Activated CD4-positive, alpha-beta T cell treated with anti-CD3 and anti-CD28 coated beads for 4 hours (primary cell): ENCODE measurements at places on chromosomes 5 and 9.

DNA sequence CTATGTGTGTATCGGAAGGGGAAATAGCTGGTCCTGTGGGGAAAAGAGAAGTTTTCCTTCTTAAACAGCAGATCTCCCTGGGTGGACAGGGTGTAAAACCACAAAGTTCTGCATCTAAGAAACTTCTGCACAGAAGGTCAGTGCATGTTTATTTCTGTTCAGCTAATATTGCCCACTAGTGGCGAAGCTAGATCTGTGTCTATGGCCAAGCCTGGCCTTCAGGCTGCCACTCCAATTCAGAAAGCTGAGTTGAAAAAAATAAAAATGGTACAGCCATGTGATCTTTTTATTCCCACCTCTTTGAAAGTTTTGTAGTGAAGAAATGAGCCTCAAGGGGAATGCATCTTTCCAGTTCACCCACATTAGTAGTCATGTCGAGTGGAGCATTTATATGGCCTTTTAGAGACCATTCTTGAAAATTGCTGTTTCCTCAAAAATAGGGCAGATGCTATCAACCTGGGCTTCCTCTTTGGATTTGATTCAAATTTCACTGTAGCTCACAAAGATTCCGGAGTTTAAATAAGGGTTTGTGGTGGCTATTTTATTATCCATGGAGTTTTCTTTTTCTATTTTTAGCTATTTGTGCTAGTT lies 488.0 kb downstream of the PRELID2 start:
- DNase-seq, result no peak

DNA sequence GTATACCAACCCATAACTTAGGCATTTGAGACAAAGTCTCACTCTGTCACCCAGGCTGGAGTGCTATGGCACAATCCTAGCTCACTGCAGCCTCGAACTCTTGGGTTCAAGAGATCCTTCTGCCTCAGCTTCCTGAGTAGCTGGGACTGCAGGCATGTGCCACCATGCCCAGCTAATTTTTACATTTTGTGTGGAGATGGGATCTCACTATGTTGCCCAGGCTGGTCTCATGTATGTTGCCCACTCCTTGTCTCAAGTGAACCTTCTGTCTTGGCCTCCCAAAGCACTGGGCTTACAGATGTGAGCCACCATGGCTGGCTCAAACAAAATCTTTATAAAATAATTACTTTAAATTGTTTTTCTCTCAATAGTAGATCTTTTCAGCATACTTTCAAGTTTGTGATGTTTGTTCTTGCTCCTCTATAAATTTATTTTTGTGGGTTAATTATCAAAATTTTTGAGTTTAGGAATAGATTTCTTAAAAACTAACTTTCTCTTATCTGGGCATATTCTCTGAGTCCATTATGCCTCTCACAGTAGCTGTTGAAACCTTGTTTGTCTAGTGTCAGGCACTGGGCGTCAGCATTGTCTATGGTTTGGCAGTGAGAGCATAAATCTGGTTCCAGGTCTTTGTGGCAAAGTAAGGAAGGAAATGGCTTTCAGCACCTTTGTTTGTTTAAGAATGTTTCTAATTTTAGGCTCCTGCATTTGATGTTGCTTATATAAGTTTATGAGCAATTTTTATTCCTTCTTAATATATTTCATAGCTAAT lies 38.7 kb downstream of the NLN start:
- DNase-seq, result peak; percentile 54

DNA sequence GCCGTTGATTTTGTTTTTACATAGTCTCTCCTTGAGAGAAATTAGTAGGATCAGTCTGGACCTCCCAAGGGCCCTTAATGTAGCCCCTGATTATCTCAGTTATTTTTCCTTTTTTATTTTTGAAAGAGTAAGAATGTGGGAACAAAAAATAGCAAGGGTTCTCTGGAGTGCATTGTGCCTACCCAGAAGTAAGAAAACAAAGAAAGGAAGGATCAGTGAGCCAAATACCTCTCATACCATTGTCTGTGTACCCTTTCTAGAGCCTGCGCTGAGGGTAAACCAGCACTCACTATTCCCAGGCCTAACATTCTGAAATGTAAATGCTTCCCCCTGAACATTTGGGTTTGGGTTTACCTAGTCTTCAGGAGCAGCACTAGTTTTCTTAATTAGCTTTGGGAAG lies 213.0 kb upstream of the TARS1 start:
- no peak for DNase-seq

DNA sequence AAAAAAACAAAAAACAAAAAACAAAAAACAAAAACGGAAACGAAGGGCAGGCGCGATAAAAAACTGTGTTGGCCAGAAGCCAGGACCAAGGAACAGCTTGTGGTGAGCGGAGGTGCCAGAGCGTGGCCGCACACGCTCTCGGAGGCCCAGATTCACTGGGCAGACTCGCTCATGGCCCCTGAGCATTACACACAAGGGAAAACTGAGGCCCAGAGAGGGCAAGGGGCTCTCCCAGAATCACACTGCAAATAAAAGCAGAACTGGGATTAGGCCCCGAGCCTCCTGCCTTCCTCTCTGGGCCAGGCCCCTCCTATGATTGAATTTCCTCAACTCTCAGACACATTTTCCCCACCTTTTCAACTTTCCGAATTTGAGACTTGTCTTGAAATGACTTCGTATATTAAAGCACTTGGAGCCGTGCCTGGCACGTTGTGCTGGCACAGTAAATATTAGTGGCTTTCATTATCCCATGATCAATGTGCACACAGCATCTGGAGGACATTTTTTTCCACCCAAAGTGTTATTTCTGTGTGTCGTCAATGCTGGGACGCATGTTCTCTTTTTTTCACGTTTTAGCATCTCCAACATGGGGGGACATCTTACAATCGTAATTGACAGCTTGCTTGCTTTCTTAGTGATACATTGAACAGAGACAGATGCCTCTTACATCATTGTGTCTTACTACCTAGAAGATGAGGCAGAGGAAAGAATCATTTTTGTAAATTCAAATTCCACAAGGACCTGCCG lies 7.4 kb downstream of the FIBCD1 start:
- no peak for DNase-seq

DNA sequence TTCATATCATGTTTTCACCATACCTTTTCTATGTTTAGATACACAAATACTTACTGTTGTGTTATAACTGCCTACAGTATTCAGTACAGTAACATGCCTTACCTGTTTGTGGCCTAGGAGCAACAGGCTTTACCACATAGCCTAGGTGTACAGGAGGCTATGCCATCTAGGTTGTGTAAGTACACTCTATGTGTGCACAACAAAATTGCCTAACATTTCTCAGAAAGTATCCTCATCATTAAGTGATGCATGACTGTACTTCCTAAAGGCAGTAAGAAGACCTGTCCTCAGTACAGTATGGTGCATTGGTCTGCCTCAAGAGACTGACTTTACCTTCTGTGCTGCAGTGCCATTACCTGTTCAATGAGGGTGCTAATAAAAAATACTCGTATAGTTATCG lies 7.9 kb downstream of the TXN start:
- no peak for DNase-seq

DNA sequence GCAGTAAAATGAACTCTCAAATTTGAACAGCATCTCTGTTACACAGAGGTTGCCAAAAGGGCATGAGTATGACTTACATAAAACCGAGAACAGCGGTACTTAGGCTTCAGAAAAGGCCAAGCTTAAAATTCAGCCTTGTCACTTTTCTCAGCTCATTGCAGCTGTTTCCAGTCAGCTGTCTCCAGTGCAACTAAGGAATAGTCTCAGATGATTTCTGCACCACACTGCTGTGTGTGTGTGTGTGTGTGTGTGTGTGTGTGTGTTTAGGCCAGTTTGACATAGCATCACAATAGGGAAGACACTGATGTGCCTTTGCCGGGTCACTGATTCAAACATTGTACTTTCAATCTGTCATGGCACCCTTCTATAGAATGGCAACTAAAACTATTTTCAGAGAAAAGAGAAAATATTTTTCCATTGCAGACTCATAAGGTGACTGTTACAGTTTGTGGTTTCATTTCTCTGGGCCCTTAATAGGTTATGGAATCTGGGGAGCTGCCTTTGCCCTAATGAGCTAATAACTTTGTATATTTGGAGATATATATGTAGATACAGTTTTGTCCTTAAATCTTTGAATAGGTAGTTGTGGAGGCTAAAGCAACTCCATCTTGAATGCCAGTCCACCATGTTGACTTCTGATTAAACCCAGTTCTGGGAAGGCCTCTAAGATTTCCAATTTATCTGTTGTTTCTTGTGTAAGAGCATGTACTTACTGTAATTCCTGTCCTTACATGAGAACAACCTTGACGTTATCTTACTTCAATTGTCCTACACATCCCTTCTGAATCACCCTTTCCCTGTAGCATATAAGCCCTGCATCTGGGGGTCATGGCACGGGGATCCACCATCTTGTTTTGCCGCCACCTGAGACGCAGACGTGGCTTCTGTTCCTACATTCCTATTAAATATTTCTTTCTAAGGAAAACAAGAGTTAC lies 4.5 kb downstream of the LSM11 start:
- DNase-seq, result no peak

DNA sequence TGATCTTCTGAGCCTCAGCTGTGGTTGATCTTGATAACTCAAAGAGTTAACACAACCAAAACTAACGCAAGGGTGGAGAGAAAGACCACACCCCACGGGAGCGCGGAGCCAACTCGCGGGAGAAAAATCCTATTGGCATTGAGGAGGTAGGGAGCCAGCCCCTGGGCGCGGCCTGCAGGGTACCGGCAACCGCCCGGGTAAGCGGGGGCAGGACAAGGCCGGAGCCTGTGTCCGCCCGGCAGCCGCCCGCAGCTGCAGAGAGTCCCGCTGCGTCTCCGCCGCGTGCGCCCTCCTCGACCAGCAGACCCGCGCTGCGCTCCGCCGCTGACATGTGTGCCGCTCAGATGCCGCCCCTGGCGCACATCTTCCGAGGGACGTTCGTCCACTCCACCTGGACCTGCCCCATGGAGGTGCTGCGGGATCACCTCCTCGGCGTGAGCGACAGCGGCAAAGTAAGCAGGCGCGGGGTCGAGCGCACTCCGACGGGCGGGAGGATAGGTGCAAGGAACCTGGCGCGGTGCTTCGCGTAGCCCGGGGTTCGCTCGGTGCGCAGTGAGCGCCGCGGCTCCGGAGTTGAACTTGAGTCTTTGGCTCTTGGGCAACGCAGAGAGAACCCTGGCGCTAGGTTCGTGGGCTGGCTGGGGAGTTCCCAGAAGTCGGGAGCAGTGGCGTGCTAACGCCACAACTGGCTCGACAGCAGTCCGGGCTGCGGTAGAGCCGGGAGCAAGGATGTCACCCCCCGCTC lies at the start of gene GDA:
GDA (plus strand) TSS at position 210 of the 745 bp plus-strand sequence; CDS start at position 330, 120 bp downstream.
- no peak for DNase-seq

DNA sequence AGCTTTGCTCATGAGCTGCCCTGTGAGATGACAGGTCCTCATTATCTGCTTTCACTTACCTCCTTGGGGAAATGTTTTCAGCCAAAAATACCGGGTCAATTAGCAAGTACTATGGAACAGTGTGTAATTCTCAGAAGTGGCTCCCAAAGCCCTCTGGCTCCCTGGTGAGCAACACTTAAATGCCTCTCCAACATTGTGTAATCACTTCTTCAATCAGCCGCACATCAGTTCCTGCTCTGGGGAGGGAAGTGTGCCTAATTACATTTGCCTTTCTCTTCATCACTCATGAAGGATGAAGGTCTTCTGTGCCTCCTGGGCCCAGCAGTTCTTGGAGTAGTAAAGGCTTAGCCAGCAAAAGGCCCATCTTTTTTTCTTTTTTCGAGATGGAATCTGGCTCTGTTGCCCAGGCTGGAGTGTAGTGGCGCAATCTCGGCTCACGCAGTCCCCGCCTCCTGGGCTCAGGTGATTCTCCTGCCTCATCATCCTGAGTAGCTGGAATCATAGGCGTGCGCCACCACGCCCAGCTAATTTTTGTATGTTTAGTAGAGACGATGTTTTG lies 23.1 kb downstream of the NIM1K start:
- DNase-seq, result no peak

GRCh38 chr5:13985731-13986418 lies 41.4 kb upstream of the DNAH5 start:
- no peak for DNase-seq

DNA sequence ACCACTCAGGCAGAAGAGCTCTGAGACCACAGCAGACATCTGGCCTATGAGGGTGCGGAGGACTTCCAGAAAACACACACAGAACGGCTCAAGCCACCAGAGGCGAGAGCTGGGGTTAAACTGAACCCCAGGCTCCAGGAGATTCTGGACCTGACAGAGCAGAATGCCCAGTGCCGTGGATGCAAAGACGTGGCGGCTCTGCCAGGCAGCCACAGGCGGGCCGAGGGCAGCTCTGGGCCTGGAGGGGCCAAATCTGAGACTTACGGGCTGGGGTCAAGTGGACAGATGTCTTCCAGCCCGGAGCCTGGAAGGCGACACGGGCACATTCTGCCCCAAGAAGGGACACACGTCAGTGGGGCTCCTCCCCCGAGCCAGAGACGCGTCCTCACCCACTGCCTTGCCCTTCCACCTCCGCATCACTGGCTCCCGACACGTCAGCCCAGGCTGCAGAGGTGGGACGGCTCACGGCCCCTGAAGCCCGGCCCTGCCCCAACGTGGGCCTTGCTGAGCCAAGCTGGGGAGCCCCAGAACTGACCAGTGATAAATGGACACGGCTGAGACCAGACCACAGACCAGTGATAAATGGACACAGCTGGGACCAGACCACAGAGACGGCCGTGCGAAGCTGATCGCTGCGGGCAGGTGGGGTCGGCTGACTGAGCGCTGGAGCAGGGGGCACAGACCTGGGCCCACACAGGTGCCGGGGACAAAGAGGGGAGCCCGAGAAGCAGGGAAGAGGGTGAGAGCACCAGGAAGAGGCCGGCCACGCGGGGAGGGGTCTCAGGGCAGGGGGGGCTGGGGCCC lies 40.9 kb upstream of the NSMF start:
- DNase-seq, result no peak

DNA sequence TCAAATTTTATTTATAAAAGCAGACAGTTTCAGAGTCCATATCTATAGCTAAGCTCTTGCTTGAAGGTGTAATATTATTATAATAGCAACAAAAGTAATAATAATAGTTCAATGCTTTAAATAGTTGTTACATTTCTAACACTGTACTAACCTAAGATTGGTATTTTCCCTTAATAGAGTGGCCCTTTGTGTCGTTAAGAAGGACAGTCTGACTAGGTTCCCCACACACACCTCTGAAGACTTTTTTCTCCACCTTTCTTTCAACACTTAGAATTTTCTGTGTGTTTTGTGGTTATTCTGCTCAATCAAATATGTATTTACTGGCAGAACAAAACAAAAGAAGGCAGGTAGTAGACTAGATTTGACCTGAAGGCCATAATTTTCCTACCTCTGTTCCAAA lies 223.2 kb upstream of the ACO1 start:
- no peak for DNase-seq

GRCh38 chr5:172626031-172626581 lies 15.0 kb upstream of the NEURL1B start:
- no peak for DNase-seq

- DNase-seq, result no peak
Measured at GRCh38 chr5:28505121-28505520, 1466.7 kb upstream of the CDH9 start.
